ENCODE measurements at places on chromosomes 7 and 10.
A peak's percentile ranks its signal among the peaks of the same experiment; 100 is the strongest.

DNA sequence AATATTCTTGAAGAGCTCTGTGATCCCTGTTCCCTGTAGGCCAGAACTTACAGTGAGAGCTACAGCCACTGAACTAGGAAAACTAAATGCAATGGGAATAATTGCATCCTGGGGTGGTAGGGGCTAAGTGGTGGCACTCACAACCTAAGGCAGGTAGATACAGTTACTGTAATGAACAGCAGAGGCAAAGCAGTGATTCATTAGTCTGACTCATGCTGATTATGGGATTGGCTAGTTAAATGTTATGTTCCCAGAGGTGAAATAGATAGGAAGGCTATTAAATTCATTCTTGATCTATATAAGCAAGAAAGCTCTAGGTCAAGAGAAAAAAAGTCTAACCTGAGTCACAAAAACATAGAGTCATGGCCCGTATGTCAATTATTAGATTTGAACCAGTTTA, 173.1 kb upstream of the MALRD1 start:
- no peak for DNase-seq

GRCh38 chr10:30398193-30398592, 35.8 kb upstream of the MAP3K8 start:
- no peak for DNase-seq

- no peak for DNase-seq
Measured at GRCh38 chr10:5527332-5528200, 2.8 kb downstream of the CALML3 start.

DNA sequence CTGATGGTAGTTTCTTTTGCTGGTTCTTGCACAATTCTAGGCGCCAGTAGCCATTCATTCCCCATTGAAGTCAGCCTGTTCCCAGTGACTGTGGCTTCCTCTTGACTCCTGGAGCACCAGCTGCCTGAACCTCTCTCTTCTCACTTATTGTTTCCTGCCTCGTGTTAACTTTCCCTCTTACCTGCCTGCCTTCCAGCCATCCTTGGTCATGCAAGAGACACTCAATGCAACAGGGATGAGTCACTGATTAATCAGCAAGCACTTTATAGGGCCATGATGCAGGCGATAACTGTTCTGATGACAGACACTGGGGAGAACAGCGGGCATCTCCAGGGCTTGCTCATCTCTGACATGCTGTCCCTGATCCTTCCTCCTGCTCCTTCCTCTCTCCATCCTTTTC, 122.0 kb downstream of the PLCE1 start:
- DNase-seq = peak; percentile 44

GRCh38 chr10:63767138-63767801, 246.1 kb downstream of the REEP3 start:
- peak; percentile 92 for DNase-seq

DNA sequence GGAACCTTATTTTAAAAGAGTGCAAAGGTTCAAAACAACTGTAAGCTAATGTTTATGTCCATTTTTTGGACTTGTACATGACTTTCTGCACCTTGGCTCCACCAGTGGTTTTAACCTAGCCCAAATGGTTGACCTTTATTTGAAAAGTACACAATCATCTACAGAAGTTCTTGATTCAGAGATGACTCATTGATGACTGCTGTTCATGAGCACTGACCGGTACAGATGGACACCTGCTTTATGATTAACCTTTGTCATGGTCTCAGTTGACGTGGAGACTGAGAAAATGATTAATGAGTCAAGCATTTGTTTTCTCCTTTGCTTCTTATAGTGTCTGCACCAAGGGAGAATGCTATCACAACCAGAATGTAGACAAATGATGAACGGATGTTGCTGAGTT, 55.7 kb upstream of the PTER start:
- no peak for DNase-seq
